Esophagus squamous epithelium (tissue), 5 donors: ENCODE measurements at places on chromosomes 7 and 10. TPM values are rescaled to one million over a fixed set of nuclear protein-coding genes. Genes with fewer than 3 reads are reported as not detected.

SUN3 gene
- total RNA-seq = not detected

GRCh38 chr7:117212969-117213877 is 109.6 kb downstream of the WNT2 start:
- no peaks in the 10 kb centered on the region for H3K27me3 ChIP-seq
- no peaks in the 10 kb centered on the region for H3K4me1 ChIP-seq
- no peak for DNase-seq
- no peaks in the 10 kb centered on the region for H3K36me3 ChIP-seq
- H3K4me3 ChIP-seq = no peak overlapping the region

ARF5 gene
- total RNA-seq = 260 TPM

DNA sequence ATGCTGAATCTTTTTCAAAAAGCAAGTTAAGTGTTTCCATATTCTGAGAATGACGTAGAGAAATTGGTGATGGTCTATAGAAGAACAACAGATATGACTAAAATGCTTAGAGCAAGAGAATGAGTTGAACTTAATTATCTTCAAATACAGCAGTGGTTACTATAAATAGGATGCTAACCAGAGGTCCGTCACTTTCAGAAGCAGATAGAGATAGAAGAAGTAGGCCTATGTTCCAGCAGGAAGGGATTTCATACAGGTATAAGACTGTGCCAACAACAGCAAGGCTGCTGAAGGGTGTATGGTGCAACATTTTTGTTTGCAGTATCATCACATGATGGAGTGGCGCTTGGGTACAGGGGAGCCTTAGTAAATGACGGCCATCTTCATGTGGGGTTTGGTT is 68.6 kb downstream of the HBP1 start:
- no peaks in the 10 kb centered on the region for H3K4me1 ChIP-seq
- no peak overlapping the region for H3K4me3 ChIP-seq
- no peak overlapping the region for H3K27ac ChIP-seq

LAMB4 gene
- 2.0 TPM for total RNA-seq

DNA sequence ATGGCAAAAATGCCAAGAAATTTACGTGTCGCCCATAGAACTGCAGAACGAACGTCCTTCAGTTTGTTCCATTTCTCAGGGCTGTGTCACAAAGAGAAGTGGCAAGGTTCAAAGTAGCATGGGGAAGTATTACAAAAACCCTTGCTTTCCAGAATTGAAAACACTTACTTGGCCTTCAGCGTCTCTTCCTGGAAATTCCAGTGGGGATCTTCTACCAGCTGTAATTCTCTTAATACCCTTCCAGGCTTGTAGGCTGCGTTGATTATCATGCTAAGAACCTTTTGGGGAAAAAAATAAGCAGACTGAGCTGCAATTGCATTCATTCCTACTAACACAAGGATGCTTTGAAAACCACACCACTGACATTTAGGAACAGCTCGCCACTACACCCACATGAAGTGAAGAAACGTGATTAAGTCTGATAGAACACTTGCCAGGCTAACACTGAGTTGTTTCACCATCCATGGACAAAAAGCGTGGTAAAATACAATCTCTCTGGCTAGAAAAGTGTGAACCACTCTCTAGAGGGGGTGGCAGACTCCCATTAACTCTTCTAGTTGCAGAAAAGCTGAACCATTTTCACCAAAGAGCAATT is 222.3 kb downstream of the SFMBT2 start:
- H3K27ac ChIP-seq = no peak overlapping the region
- H3K4me3 ChIP-seq = no peak overlapping the region
- H3K4me1 ChIP-seq = no peaks in the 10 kb centered on the region
- peaks cover 12% of the 10 kb centered on the region for H3K36me3 ChIP-seq
- no peaks in the 10 kb centered on the region for H3K27me3 ChIP-seq
- DNase-seq = no peak
